ENCODE measurements at places on chromosomes 3 and 15.
A peak's percentile ranks its signal among the peaks of the same experiment; 100 is the strongest.

GRCh38 chr3:192715126-192715525 lies 12.2 kb downstream of the FGF12 start:
- DNase-seq, result no peak

- DNase-seq, result no peak
Measured at GRCh38 chr3:96259-96658, 100.3 kb upstream of the CHL1 start.

DNA sequence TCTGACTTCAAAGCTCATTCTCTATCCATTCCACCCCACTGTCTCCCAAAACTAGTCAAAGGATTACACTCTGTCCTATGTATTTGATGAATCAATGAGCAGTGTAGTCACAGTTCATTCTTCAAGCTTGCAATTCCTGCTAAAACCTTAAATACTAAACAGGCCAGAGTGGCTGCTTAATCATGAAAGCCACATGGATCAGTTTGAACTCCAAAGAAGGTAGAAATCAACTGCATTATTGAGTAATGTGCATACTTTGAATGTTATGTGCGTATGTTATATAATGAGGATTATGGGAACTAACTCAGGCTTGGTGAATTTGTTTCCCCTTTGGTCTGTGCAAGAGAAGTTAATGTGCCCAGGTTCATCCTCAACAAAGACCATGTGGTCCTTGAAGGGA lies 45.4 kb downstream of the PRICKLE2 start:
- no peak for DNase-seq

DNA sequence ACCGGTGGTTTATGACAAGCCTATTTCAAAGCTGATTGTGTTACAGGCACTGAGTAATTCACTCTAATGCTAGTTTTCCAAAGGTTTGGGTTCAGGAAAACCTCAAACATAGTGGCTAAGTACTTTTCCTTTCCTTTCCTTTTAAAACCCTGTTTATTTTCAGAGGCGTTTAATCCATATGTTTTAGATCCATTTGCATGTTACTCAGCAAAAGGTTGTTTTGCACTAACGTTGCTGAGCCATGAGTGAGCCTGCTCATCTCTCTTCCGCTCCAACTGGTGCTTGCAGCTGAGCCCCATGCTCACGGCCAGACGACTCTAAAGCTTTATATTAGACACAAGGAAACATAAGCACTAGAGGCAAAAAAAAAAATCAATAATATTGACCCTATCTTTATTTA lies 9.4 kb downstream of the CEMIP start:
- DNase-seq, result no peak

DNA sequence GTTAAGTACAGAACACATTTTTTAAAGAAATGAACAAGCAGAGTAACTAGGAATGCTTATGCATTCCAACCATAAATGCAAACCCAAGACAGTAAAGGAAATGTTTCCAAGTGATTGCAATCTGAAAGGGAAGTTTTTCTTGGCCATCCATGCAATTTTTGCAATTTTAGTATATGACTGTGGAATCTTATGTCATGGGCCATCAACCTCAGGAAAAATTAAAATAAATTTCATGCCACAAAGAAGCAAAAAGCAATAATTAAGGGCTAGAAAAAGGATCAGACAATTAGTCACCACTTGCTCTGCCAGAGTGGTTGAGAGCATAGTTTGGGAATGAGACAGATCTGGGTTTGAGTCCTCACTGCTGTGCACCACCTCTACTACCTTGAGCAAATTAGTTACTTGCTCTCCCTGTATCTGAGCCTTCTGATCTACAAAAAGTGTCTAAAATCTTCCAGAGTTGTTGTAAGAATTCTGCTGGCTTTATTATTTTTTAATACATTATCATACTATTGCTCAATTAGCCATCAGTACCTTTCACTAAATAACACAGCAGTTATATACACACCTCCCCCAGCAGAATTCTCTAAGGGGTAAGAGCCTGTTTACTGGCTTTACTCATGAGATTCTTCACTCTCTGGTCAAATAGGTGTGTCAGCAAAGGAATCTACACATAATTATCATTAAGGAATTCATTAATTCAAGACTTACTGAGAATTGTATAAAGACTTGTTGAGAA lies 49.7 kb upstream of the FBN1 start:
- no peak for DNase-seq

DNA sequence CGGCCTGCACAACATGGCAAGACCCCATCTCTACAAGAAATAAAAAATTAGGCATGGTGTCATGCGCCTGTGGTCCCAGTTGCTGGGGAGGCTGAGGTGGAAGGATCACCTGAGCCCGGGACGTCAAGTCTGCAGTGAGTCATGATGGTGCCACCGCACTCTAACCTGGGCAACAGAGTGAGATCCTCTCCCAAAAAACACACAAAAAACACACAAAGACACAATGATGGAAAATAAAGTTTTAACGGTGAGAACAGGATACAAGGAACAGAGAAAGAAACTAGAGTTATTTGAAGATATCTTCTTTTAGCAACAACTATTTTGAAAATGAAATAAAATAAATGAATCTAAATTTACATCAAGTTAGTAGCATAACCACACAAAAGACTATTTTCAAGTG lies 12.0 kb downstream of the CLASP2 start:
- no peak for DNase-seq

- DNase-seq, result no peak
Measured at GRCh38 chr3:57948781-57949242, 59.4 kb upstream of the FLNB start.

GRCh38 chr3:195062866-195063540 lies 208.0 kb downstream of the XXYLT1 start:
- DNase-seq, result no peak

DNA sequence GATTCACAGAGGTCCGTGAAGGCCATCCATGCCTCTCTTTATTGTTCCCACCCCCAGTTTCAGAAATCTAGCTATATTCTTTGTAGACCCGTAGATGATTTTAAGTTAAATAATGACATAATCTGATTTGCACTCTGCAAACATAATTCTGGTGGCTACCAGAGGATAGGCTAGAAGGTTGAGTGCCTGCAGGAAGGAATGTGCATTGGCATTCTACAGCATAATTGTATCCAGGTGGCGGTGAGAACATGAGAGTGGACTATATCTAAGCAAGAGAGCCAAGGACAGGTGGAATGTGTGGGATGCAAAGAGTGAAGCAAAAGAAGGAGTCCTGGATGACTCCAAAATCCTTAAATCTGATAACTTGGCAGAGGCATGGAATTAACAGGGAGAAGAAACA lies 298.5 kb upstream of the MME start:
- no peak for DNase-seq

DNA sequence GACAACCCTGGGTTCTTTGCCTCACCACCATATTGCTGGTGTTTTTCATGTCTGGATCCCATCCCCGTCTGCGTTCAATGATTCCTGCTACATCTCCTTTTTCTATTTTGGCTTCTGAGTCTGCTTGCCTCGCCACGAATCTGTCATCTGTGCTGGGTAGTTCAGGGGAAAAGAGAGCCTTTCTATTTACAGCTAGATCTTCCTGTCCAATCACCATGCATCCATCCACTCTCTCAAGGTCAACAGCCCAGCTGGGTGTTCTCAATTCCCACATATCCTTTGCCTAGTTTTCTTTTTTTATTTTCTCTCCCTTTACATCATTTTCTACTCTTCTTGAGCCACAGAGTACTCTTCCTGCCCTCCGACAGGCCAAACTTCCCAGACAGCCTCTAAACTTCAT lies 104.8 kb upstream of the RAD18 start:
- no peak for DNase-seq

DNA sequence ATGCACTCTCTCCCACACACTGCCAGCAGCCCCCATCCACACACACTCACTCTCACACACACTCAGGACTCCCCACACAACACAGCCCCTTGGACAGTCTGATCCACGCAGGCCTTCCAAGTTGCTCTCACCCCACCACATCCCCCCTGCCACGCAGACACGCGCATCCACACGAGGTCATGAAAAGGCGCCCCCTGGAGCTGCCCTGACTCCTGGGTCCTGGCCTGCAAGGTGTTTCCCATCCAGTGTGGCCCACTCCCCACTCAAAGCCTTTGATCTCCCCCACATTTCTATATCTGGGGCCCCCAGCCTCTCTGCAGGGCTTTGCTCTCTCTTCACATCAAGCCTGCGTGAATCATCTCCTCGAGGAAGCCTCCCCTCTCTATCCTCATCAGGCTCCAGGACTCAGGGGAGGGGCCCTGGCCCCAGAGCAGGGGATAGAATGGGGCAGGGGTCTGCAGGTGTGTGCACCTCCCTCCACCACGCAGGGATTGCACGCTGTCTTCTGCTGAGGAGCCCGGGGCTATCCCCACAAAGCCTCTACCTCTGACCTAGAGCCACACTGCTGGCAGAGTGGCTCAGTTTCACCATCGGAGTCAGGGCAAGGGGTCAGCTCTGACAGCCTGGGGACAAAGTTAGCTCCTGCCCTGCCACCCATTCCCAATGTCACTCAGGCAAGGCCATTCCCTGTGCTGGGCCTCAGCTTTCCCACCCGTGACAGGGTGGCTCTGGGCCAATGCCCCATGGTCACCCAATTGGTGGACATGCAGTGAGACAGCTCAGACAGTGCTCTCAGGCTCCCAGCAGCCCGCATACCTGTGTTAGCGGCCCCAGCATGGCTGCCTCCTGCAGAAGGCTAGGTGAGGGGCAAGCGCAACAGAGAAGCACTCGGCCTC lies 6.4 kb downstream of the MYL3 start:
- DNase-seq, result no peak

GRCh38 chr15:73286311-73286710 lies 82.4 kb downstream of the HCN4 start:
- no peak for DNase-seq

DNA sequence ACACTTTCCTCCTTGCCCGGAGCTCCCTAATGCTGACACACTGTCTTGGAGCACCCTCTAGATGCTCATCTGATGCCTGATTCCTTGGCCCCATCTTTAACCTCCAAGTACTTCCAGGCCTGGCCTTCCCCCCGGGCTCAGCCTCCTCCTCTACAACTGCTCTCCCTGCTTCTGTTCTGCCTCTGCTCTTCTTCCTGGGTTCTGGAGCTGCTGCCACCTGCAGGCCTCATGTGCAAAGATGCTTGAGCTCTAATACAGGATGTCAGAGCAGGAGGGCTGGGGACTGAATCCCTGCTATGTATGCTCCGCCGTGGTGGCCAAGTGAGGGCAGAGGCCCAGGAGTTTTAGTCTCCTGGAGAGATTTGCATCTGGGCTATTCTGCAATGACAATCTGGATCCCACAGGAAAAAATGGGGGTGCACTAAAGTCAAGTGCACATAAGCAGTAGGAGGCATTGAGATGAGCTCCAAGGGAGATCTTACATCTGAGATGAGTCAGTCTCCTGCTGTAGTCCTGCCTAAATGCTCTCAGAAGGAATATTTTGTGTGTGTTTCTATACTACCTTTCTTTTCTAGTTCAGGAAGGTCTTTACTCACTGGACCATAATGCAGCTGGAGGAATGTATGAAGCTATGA lies 296.3 kb downstream of the UACA start:
- peak; percentile 37 for DNase-seq

- no peak for DNase-seq
Measured at GRCh38 chr3:112345681-112346080, 12.7 kb downstream of the CD200 start.

- DNase-seq, result no peak
Measured at GRCh38 chr3:123347205-123347604, 101.7 kb downstream of the ADCY5 start.

GRCh38 chr3:179476215-179476614 lies 24.9 kb upstream of the GNB4 start:
- DNase-seq, result no peak

DNA sequence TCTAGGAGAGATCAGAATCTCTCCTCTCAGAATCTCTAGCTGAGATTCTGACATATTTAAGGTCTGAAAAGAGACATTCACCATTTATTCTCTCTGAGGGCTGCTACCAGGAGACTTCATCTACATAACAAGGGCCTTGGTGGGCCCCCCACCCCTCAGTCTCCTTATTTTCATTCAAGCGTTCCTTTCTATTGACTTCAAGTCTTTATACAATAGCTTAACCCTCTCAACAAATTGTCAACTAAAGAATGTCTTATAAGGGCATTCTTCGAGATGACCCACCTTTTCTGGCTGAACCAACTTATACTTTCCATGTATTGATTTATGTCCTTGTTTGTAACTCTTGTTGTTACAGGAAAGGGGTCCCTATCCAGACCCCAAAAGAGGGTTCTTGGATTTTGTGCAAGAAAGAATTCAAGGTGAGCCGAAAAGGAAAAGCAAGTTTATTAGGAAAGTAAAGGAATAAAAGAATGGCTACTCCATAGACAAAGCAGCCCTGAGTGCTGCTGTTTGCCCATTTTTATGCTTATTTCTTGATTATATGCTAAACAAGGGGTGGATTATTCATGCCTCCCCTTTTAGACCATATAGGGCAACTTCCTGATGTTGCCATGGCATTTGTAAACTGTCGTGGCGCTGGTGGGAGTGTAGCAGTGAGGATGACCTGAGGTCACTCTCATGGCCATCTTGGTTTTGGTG lies 209.5 kb upstream of the ALCAM start:
- DNase-seq, result no peak

GRCh38 chr15:90872486-90873184 lies 4.2 kb downstream of the FURIN start:
- DNase-seq, result no peak

DNA sequence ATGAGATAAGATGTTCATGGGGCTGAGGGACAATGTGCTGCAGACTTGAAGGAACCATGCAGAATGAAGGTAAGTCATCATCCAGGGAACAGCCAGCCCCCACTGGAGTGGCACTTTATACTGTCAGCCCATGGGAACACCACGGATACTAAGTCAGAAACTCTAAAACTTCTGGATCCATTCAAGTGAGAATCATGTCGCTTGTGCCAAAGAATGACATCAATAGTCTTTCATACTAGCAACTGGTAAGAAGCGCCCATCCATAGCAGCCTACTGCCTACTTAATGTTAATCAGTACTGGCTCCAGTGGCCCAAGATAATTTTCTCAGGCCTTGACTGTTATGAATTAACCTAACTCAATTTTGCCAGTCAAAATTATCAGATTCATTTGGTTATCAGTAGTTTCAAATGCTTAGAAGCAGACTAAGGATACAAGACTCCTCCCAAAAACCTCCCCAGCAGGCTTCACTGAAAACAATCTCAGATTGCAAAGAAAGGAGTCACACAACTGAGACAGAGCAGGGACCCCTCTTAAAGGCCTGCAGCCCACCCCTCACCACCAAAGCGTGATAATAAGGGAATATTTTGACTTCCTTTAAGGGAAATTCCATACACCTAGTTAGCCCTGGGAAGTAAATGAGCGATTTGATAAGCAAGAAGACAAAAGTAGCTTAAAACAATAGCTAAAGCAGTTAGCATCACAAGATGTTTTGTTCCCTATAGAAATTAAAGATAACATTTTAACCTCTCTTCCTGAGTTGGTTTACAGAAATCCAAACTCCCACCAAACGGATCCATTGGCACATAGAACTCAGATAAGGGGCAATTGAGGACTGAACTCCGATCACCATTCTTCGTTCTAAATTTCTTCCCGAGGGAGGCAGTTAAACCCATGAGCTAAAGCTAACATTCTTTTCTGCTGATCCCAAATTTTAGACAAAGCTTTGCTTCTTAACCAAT lies 98.8 kb downstream of the TGFBR2 start:
- DNase-seq, result no peak

Measured in HCT116 (cell line).